ENCODE measurements at places on chromosomes 13 and 19.

DNA sequence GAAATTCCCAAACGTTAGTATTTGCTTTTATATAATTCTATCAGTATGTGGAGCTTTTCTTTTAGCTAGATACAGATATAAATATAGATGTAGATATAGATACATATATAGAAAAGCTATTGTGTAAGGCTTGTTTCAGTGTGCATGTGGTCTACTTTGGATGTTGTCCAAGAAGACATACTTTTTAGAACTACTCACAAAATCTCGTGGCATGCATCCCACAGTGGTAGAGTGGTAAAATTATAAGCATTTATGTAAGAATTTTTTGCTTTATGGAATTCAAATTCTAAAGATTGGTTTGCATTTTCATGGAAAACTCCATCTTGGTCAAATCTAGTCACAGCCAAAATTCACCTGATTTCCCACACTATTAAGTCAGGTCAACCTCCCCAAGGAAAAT lies 880.4 kb downstream of the EFNB2 start:
- DNase-seq: no peak

DNA sequence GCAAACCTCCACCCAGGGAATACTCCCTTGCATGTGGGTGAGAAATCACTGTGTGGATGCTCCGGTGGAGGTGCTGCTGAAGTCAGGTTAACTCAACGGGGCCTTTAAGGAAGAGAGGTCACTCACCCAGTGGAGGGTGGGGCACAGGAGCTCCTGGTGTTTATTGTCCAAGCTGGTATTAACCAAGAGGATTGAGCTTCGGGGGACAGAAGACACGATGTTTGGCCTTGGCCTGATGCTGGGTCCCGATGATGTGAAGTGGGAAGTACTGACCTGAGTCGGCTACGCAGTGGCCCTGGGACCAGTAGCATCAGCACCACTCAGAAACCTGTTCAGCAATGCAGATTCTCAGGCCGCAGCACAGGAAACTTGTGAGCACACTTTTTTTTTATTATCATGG lies 85.7 kb upstream of the WASF3 start:
- no peak for DNase-seq

- DNase-seq: no peak
Observed at GRCh38 chr19:50024719-50025021, 502 bp downstream of the VRK3 start.

GRCh38 chr19:33497778-33498175 lies 23.8 kb downstream of the PEPD start:
- no peak for DNase-seq

DNA sequence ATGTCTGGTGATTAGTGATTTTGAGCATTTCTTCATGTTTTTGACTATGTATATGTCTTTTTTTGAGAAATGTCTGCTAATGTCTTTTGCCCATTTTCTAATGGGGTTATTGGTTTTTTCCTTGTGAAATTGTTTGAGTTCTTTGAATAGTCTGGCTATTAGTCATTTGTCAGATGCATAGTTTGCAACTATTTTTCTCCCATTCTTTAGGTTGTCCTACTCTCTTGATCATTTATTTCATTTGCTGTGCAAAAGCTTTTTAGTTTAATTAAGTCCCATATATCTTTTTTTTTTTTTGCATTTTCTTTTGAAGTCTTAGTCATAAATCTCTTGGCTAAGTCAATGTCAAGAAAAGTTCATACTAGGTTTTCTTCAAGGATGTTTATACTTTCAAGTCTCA lies 449.8 kb downstream of the DACH1 start:
- no peak for DNase-seq

GRCh38 chr19:32720936-32721250 lies 1.3 kb downstream of the TDRD12 start:
- DNase-seq: no peak

All from activated CD4-positive, alpha-beta T cell treated with anti-CD3 and anti-CD28 coated beads for 1 hour (primary cell).